ENCODE measurements at places on chromosomes 3 and 15.

DNA sequence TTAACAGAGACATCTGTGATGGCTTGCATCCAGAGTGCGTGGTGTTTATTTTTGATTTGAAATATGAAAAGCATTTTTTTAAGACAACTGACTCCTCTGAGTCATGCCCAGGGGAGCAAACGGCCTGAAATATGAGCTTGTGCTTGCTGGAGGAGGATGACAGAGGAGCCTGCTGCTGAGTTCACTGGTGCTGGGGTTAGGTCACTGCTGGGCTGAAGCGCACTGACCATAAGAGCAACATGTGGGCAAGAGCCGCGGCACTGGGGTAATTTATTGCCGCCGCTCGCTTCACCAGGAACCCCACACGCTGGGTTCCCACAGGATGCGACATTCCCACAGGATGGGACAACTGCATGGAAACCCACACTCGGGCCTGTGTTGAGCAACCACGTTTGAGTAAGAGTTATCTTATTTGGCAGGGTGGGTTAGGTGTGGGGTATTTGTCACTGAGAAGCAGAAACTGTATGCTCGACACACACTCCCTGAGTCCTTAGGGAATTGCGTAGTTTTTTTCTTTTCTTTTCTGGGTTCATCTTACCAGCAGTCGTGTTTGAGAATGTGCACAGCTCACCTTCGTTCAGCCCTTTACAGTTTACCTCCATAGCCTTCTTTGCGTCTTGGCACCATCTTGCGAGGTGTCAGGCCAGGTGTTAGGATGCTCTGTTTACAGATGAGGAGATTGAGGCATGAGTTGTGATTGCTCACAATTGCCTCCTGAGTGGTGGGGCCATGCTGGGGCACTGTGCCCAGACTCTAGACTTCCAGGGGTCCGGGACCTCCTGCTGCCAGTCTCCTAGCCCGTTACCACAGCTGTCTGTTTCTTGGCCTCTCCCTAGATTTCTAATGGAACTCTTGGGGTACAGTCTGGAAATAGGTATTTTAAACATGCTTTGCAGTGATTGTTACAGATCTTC, 60.4 kb downstream of the SMAD3 start:
- no peak for DNase-seq

GRCh38 chr15:100372739-100373119, 31.0 kb upstream of the ADAMTS17 start:
- no peak for DNase-seq

- peak; percentile 30 for DNase-seq
Observed at GRCh38 chr15:78130466-78131294, 565 bp downstream of the CIB2 start.

GRCh38 chr3:129045675-129046036, 14.9 kb upstream of the GP9 start:
- peak; percentile 47 for DNase-seq

DNA sequence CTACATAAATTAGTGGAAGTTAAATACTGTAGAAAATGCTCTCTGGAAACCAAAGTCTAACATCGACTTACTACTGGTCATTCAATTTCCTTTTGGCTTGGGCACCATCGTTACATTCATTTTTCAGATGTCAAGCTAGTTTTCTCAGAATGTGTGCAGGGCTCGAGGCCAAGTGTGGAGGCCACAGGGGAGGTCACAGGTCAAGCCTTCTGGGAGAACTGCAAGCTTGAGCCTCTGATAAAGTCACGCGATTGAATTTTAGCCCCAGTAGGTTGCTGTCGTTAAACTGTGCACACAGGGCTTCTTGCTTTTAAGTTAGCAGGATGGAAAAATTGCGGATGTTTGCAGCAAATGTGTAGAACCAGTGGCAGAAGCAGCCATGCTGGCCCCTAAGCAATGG, 182.2 kb downstream of the APBA2 start:
- no peak for DNase-seq

GRCh38 chr15:61444585-61444984, 215.5 kb upstream of the RORA start:
- DNase-seq = no peak

- no peak for DNase-seq
Observed at GRCh38 chr3:41106691-41107090, 92.6 kb upstream of the CTNNB1 start.

Data from activated naive CD8-positive, alpha-beta T cell treated with anti-CD3 and anti-CD28 coated beads, Interleukin-2, amount 50 U/mL, for 24 hours (primary cell).